ENCODE measurements at places on chromosomes 2 and 18.

DNA sequence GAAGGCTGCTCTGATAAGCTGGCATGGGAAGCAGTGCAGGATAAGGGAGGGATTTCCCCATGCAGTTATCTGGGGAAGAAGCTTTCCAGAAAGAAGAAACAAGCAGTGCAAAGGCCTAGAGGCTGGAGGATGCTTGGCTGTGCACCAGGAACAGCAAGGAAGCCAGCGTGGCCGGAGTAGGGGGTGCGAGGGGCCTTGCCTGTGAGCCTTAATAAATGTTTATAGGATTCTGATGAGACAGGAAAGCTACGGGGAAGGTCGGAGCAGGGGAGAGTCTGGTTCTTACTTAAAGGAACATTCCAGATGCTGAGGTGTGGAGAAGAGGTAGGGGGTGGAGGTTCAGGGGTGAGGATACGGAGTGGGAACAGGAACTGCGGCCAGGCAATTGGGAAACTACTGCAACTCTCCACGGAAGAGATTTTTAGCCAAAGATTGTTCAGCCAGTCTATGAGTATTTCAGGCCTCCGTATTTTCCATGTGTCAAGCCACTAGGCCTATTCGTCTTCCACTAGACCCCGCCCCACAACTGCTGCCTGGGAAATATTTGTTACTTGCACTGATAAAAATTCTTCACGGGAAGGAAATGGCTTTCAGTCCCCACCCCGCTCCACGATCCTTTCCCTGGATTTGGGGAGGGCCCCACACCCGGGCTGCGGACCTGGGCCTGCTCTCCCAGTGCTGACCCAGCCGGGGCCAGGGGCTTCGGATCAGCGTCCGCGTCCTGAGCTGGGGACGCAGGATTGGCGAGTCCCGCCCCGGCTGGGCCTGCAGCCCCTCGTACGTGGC, 516 bp downstream of the EIF2AK2 start:
- no peak for DNase-seq

DNA sequence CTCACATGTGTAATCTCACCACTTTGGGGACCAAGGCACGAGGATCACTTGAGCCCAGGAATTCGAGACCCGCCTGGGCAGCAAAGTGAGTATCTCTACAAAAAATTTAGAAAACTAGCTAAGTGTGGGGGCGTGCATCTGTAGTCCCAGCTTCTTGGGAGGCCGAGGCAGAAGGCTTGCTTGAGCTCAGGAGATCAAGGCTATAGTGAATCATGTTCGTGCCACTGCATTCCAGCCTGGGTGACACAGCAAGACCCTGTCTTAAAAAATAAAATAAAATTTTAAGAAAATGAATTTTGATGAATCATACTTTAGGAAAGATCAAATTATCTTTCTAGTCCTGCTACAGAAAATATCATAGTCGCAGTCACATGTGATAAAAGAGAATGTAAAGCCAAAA, 46.9 kb downstream of the CABYR start:
- DNase-seq, result no peak

DNA sequence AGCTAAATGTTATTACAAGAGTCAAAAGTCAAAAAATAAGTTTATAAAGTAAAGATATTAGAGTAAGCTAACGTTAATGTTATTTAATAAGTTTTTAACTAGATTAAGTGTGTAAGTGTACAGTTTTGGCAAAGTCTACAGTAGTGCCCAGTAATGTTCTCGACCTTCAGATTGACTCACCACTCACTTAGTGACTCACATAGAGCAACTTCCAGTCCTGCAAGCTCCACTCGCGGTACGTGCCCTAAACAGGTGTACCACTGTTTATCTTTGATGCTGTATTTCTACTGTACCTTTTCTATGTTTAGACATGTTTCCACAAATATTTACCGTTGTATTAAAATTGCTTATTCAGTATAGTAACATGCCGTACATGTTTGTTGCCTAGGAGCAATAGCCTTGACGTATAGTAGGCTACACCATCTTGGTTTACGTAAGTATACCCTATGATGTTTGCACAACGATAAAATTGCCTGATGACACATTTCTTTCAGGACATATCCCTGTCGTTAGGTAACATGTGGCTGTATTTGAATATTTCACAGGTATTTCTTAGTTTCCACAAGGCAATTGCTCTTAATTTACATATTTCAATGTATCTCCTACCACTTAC, 1641.9 kb upstream of the PIK3C3 start:
- no peak for DNase-seq

- no peak for DNase-seq
These were observed 22.7 kb downstream of the BCL11A start for GRCh38 chr2:60530660-60531281.

- DNase-seq, result no peak
These were observed 554.4 kb upstream of the FAM98A start for GRCh38 chr2:34153484-34153883.

DNA sequence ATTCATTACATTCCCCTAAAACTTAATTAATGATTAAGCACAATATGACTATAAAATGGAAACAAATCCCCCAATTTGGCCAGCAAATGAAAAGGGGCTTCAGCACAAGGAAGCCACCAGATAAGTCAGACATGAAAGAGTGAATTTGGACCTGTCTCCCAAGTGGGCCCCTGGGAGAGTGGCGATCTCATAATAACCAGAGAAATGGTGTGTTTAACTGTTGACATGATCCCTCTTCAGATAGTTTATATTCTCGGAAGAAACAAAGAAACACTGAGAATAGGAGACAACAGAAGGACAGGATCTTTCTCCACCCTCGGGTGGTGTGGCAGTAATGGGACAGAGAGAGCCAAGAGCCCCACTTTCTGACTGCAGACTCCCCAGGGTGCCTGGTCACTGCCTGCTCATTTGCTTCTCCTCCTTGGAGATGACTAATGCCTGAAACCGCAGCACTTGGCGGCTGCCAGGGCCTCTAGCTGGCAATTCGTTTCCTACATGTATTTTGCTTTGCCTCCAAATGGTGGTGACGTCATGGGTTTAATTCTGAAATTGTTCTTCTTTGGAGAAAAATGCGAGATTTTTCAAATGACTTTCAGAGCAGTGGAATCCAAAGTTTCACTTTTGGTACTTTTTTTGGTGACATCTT, 46.4 kb upstream of the SPP2 start:
- no peak for DNase-seq

- DNase-seq, result no peak
These were observed 46.1 kb upstream of the DAPL1 start for GRCh38 chr2:158748926-158749590.

GRCh38 chr2:20135631-20136050, 84.2 kb upstream of the LAPTM4A start:
- no peak for DNase-seq

DNA sequence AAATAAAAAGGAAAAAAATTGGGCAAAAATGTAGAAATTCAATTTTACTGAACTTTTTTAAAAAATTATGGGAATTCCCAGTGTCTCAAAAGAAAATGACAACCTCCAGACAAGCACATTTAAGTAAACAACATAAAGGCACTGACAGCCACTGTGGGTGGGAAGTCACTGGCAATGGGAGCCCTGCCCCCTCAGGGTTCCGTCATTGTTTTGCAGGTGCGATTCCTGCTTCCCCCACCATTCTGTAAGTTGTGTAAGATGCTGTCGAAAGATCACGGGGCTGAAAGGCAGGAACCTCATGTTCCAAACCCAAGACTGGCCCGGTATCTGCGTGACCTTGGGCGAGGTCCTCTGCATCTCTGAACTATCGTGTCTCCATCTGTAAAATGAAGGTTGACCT, 15.8 kb upstream of the ASPRV1 start:
- no peak for DNase-seq

GRCh38 chr2:241073166-241074064, 28.7 kb downstream of the MTERF4 start:
- no peak for DNase-seq

- no peak for DNase-seq
These were observed 32.3 kb upstream of the ODC1 start for GRCh38 chr2:10480359-10480949.

DNA sequence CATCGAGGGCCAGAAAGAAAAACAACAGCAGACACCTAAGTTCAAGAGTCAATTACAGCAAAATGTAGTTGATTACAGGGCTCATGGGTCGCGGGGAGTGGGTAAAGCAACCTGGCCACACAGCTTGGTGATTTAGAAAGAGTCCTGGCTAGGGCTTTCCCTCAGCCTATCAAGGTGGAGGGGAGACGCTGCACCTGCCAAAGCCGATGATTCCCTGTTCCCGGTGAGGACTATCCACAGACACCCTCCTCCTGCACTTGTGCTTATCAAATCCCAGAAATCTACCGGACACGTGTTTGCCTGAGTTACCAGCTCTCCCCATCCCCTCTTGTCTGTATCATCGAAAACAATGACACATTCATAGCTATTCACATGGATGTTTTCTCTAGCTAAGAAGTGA, 7.0 kb upstream of the SOX11 start:
- no peak for DNase-seq

GRCh38 chr2:133733901-133734255, 165.6 kb upstream of the NCKAP5 start:
- DNase-seq, result no peak

DNA sequence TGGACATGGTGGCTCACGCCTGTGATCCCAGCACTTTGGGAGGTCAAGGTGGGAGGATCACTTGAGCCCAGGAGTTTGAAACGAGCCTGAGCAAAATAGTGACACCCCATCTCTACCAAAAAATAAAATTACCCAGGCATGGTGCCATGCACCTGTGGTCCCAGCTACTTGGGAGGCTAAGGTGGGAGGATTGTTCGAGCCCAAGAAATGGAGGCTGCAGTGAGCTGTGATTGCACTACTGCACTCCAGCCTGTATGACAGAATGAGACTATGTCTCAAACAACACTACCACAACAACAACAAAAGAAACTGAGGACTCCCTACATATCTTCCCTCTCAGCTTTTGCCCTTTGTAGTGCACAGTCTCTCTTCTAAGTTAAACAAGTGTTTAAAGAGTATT, 53.3 kb upstream of the UPP2 start:
- DNase-seq, result no peak

DNA sequence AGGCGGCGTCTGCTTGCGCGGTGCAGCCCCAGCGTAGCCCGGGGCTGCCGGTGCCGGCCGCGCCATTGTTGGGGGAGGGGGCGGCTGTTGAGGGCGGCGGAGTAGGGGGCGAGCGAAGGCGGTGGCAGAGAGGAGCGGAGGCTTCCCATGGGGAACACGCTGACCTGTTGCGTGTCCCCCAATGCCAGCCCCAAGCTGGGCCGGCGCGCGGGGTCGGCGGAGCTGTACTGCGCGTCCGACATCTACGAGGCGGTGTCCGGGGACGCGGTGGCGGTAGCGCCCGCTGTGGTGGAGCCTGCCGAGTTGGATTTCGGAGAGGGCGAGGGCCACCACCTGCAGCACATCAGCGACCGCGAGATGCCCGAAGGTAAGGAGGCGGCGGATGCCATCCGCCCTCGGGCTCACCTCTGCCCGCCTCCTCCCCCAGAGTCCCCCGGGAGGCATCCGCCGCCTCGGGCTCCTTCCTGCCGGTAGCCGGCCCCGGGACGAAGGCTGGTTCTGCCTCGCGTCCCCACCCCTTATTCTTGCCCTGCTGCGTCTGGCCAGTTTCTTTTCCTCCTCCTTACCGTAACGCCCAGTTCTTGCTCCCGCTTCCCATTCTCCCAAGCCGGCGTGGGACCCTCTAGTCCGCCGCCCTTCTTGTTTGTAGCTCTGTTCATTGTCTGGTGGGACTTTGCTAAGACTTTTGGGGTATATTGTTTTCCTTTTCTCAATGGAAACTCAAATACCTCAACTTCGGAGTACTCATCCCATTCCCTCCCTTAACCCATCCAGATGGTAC, 500 bp downstream of the CCNYL1 start:
- no peak for DNase-seq
